Right ventricle myocardium superior (tissue), 1 donor: ENCODE measurements at places on chromosomes 1 and 21.

GRCh38 chr1:205792481-205792881, 17.2 kb upstream of the RAB29 start:
- DNase-seq: no peak

DNA sequence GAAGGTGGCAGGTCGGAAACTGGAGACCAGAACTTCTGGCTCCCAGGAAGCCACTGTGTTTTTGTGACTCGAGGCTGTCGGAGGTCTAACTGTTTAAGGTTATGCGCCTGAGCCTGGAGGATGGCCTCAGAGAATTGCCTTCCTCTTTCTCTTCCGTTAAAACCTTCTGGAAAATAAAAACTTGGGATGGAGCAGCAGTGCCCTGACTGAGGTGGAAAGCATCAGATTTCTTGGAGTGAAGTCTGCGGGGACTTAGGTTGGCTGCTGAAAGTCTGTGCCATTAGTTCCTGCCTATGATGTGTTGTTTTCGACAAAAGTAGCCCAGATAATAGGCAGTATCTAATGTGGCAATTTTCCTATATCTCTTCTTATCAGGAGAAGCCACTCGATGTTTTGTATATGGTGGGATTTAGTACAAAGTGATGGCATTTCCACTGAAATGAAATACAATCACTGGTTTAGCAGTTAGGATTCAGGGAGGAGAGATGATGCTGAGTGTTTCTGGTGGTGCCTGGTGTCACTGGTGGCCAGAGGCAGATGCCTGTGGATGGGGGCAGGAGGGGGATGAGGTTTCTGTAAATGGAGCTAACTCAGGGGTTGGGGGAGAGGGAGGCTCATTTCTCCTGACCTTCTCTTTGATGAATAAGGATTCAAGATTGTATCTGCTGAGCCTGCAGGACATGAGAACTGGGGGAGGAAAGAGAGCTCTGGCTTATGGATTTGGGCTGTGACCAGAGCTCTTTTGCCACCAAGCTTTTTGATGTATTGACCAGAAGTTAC, 150.8 kb downstream of the CAMTA1 start:
- DNase-seq: no peak

DNA sequence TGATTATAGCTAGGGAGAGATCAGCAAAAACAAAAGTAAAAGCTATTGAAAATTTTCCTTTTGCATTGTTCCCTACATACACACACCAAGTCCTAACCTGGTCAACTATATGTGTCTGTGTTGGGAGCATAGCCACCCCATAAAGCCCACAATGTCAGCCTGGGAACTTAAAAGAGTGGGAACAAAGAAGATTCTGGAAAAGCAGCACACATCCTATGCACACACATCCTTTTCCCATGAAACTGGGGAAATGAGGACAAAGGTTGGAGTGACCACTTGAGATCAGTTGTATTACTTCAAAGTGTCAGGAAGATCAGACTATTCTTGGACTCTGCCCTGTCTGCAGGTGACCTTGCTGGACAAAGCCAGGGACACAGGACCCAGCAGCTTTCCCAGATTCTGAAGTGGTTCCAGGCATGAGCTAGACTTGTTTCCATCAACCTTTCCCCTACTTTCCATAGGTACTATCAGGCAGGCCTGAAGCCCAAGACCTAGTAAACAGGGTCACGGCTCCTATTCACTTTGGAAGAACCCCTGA, 15.9 kb downstream of the TXNIP start:
- no peak for DNase-seq

DNA sequence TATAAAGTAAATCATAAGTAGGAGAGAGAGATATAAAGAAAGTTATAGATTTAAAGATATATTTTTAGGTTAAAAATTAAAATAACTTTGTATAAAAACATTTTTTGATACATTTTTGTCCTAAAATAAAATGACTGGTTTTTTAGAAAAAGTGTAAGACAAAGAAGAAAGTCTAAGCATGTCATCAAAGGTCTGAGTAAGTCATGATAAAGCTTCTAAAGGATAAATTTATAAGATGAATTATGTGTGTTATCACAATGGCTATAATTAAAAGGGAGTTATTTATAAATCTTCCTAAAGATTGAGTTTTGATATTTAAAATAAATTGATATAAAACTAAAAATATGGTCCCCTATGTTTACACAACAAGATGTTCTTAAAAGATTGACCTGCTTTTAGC, 370.9 kb downstream of the PTPRU start:
- no peak for DNase-seq

DNA sequence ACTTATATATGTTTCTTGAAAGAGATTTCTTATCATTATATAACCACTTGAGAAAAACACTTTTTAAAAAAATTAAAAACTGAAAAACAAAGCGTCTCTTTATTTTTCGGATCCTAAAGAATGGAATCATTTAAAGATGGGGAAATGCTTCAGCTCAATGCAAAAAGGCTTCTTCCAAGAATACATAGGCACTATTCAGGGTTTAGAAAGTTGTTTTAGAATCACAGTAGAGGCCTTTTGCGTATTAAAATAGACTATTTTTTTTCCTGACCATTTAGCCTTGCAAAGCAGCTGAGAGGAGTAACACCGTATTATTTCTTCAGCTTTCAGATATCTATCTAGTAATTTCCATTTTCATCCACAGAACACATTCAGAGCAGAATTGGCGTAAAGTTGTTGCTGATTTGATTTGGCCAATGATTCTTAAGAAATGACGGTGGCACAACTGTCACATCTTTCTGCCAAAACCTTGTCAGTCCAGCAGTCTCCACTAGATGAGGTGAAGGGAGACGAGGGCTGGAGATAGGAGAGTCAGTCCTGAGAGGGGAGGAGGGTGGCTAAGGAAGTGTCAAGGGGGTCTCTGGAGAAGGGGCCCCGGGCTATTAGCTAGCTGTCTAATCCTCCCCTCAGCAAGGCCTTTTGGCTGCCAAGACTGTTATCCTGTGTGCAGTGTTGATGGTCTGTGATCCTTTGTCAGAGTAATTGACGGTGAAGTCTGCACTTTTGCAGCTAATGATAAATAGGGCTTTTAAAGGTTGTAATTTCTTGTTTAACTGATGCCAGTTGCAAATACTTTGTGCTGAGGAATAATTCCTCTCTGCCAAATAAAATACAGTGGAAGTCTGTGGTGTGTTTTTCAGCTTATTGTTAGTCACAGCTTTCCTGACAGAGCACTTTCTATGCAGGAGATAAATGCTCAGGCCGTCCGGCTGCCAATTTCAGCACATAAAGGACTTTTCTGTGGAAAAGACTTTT, 34.7 kb downstream of the PRRX1 start:
- DNase-seq: no peak

DNA sequence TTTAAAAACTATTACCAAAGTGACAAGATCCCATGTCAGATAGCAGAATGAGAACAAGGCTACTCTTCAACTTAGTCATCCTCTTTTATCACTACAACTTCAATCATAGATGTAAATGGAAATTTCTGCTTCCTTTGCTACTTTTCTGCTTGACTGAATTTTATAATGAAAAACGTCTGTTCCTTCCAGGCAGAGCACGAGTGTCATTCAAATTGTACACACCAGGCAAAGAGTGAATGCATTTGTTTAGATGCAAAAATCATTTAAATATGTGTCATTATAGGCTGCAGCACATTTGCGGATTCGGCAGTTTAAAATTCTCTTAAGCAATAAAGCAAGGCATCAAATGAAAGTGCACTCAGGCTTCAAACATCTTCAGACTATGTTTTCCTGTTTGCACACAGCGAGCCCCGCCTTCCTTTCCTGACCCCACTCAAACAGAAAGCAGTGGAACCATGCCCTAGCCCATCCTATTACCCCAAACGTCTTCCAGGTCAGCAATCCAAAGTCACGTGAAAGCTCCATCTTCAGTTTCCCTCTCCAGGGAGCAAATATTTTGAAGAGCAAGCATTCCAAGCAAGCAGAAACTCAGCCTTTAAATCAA, 99.6 kb downstream of the APP start:
- DNase-seq: no peak

DNA sequence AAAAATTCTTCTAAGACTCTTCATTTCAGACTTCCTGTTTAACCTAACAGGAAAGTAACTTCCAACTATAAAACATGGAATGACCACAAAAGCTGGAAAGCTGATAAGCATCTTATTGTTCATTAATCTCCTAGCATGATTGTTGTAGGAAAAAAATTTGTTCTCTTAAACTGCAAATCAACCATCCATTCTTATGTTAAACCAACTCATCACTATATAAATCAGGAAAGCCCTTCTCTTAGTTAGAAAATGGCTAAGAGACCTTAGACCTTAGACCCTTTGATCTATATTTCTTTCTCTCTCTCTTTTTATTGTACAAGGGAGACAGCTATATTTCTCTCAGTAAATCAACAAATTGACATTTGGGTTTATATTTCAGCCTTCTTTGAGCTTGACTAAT, 101.4 kb downstream of the UBE2U start:
- no peak for DNase-seq

DNA sequence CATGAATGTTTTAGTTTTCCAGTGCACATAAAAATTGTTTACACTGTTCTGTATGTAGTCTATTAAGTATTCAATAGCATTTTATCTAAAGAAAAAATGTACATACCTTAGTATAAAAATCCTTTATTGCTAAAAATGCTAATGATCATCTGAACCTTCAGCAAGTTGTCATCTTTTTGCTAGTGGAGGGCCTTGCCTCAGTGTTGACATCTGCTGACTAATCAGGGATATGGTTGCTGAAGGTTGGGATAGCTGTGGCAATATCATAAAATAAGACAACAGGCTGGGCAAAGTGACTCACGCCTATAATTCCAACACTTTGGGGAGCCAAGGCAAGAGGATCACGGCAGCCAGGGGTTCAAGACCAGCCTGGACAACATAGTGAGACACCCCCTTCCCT, 9.0 kb downstream of the DYNLT5 start:
- DNase-seq: no peak

DNA sequence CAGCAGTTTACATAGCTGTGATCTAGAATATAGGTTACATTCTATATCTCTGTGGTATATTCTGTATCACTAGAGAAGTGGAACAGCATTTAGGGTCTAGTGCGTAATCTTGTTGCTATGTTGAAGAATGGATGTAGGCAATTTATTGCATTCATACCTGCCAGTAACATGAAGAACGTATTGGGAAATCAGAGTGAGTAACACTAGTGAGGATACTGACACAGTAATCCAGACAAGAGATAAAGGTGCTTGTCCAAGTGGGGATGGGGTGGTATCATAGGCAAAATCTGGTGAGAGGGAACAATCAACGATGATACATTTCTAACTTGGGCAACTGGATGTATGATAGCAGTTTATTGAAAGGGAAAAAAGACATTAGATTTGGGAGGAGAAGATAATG, 9.8 kb downstream of the PPP2R5A start:
- DNase-seq: no peak

- DNase-seq: peak; percentile 20
Observed at GRCh38 chr21:42542196-42542595, 28.5 kb downstream of the SLC37A1 start.

GRCh38 chr1:47175227-47175934, 14.5 kb downstream of the PDZK1IP1 start:
- DNase-seq: no peak

DNA sequence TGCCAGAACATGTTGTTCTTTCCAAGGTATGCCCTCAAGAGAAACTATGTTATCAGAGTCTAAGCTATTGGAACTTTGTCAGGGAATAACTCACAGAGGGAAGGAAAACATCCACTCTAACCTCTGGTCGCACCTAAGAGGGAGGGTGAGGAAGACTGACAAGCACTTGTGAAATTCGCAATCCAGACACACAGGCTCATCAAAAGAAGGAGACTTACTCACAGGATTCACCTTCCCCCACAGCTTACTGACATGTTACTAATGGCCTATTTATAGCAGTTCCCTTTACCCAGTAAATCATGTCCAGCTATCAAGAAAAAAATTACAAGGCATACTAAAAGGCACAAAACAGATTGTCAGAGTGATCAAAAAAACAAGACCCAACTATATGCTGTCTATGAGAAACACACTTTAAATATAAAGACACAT, 36.9 kb downstream of the WDR64 start:
- no peak for DNase-seq

DNA sequence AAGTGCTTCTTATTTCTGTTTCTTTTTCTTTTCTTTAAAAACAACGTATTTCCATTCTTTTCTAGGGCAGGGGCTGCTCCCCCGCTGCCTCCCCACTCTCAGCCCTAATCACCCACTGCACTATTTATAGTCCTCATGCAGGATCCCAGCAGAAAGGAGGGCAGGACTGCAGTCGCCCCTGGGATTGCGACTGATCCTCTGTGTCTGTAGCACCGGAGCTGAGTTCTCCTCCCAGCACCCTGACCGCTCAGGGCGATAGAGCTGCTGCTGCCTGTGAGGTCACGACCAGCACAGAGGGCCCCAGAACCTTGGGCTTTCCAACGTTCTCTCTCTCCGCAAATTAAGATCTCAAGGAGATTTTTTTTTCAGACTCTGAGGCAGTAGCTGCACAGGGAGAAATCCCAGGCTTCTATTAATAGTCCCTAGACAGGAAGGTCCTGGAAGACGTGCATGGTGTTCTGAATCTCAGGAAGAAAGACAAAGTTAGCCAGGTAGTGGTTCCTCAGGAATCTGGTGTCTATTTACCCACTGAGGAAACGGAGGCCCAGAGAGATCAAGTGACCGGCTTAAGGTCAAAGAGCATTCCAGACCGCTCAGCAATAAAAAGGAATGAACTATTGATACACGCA, 46.8 kb downstream of the PRAMEF20 start:
- no peak for DNase-seq

DNA sequence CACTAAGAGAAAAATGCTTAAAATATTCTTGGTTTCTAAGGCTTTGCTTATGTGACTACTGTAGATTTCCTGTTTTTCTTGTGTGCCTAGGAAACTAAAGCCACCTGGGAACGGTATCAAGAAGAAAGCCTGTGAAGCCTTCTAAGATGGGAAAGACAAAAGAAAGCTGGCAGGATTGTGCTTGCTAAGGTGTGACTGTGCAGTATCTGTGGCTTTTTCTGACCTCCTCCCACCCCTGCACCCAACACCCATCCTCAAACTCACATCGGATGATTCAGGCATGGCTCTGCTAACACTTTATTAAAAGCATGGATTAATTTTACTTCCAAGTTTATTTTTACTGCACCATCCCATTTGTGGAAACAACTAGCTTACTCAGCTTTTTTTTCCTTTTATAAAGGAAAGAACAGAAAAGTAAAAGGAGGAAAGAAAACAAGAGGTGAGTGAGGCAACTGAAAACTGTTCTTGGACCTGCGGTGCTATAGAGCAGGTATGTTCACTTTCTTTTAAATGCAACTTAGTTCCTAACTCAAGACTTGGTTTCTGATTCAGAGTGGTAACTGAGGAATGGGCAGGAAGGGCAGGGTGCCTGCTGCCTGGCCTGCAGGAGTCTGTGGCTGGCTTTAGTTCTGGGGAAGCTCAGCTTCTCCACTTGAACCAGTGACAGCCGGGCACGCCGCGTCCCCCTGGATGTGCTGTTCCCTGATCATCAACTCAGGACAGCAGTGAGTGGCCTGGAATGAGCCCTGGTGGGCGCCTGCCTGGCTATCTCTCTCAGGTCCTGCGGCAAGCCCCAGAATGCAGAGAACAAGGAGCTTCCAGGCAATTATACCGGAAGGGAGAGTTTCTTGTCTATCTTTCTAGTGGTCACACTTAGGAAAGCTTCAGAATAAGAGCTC, at the start of gene GBP6:
TSS of gene GBP6 (plus strand) at position 422 of the 899 bp plus-strand sequence. CDS start 4,493 bp downstream, outside the sequence.
- peak; percentile 54 for DNase-seq

- DNase-seq: peak; percentile 80
Observed at GRCh38 chr1:99648107-99648506, 2.2 kb downstream of the PALMD start.
